ENCODE measurements at places on chromosomes 13 and 19.
A peak's percentile ranks its signal among the peaks of the same experiment; 100 is the strongest.

DNA sequence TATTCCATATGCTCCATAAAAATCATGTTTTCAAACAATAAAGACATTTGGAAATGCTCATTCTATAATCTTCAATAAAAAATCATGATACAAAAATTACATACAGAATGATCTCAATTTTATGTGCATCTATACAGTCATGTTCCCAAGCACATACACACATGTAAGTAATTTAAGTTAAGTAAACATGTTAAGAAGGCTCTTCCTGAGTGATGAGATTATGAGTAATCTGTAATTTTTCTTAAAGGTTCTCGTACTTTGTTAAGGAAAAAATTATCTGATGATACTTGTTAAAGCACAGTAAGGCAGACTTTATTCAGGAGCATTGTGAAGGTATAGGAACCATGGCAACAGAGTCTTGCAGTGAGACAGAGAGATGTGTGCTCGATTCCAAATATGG is 30.0 kb upstream of the DLEU7 start:
- no peak for DNase-seq

GRCh38 chr19:19021115-19021514 is 12.2 kb downstream of the SUGP2 start:
- DNase-seq, result no peak

DNA sequence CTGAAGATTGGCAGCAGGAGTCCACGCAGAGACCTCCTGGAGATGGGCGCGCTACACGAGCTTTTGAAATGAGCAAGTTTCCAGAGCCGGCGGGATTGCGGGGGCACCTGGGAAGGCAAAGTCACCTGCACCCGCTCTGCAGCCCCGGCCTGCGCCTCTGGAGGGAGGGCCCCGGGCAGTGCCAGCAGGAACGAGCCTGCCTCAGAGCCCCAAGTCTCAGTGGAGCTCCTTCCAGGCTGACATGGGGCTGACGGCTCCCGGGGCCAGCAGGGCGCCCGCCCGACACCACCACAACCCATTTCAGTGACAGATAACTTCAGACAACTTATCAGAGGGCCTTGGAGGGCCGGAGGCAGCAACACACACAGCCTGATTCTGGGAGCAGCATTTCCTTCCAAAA is 45.0 kb downstream of the RASA3 start:
- no peak for DNase-seq

DNA sequence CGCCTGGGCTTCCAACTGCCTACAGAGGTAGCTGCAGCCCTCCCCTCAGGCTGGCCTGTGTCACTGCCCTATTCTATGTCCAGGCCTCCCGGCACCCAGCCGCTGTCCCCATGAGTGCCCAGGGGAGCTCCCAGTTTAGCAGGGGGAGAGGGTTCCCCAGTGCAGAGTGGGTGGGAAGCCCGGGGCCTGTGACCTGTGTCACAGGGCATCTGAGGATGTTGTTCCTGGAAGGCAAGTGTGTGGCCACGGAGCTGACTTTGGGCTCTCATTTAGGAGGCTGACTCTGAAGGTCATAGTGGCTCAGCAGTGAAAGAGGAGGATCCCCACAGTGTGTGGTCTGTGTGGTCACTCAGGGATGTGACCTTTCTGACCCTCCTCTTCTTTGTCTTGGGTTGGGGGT is 25.1 kb downstream of the PPP1R37 start:
- no peak for DNase-seq

DNA sequence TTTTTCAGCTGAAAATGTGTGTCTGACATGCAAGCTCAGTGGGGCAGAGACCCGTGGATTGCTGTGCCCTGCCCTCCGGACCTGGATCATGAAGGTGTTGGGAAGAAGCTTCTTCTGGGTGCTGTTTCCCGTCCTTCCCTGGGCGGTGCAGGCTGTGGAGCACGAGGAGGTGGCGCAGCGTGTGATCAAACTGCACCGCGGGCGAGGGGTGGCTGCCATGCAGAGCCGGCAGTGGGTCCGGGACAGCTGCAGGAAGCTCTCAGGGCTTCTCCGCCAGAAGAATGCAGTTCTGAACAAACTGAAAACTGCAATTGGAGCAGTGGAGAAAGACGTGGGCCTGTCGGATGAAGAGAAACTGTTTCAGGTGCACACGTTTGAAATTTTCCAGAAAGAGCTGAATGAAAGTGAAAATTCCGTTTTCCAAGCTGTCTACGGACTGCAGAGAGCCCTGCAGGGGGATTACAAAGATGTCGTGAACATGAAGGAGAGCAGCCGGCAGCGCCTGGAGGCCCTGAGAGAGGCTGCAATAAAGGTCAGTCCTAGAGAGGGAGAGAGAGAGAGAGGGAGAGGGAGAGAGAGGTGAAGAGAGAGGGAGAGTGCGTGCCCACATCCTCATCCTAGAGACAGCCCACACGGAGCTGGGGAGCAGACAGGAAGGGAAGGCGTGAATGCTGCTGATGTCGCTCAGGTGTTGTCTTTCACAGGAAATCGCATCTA is 5.1 kb upstream of the DCUN1D2 start:
- DNase-seq, result no peak

DNA sequence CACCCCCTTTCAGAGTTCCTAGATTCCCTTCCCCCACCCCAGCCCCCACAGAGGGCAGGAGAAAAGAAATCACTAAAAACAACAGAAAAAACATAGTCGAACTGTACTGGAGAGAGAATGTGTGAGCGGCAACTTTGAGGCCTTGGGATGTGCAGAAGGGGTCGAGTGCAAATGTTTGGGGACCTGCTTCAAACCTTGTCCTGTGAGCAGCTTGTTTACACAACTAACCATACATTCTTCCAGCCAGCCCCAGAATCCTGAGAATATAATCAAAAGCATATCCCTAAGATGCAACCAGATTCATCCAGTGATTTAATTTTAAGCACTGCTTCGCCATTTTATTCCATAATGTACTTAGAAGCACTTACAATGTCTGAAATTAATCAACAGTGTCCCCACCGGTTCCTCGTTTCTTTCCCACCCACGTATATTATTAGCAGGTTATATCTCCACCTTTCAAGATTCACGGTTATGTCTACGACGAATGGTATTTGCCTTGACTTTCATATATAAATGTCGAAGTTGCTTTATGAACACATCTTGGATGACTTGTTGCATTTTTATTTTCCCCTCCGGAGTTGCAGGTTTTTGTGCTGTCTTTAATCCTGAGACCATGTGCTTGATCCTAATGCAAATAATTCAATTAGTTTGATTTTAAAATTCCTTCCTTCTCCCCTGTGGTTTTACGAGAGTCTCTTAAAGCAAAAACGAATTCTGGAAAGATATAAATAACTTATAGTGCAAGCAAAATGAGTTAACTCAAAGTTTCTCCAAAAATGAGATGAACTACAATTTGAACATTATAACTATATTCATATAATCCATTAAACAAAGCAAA is 107.6 kb downstream of the ZIC5 start:
- DNase-seq, result peak; percentile 90

DNA sequence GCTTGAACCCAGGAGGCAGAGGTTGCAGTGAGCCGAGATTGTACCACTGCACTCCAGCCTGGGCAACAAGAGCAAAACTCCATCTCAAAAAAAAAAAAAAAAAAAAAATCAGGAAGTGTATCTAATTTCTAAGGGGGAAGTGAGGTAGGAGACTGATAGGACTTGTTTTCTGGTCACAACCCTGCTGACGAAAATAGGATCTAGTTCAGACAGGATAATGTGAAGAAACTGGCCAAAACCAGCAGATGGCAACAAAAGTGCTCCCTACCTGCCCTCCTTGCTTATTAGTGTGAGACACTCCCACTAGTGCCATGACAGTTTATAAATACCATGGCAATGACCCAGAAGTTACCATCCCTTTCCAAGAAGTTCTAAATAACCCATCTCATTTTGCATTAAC is 36.0 kb upstream of the KPNA3 start:
- DNase-seq, result no peak

- DNase-seq, result no peak
Measured at GRCh38 chr19:40982594-40983101, 8.4 kb upstream of the CYP2B6 start.

- no peak for DNase-seq
Measured at GRCh38 chr19:32178401-32178800, 167.0 kb upstream of the ZNF507 start.

GRCh38 chr13:99990126-99990977 is 8.8 kb downstream of the ZIC2 start:
- no peak for DNase-seq

DNA sequence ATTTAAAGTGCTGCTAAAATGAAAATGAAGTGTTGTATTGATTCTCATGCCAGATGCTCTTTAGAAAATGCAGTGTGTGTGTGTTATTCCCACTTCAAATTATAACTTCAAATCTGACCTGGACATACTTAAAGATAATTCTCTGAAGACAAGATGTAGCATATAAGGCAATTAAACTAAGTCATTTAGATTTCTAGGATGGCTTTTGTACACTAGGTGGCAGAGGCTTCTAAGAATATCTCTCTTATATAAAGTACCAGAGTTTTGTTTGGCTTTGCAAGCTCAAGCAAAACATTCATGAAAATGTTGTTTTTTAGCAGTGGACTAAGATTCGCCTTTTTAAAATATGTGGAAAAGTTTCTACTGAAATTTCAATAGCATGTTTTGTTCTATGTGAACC is 407.2 kb downstream of the GPC5 start:
- no peak for DNase-seq

DNA sequence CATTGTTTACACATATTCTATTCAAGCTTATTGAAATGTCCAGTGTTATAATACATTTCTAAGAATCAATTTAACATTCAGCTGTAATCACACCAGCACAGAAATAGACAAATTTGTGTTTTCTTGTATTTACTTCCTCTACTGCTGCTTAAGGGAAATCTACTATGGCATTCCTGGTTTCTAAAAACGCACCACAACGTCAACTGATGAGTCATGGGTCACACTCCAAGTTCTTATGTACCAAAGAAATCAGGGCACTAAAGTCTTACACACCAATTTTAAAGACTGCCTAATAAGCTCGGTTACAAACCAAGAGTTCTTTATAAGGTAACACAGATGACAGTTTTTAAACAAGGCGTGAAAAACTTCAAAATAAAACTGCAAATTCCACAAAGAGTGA is 13.2 kb downstream of the LNX2 start:
- no peak for DNase-seq

DNA sequence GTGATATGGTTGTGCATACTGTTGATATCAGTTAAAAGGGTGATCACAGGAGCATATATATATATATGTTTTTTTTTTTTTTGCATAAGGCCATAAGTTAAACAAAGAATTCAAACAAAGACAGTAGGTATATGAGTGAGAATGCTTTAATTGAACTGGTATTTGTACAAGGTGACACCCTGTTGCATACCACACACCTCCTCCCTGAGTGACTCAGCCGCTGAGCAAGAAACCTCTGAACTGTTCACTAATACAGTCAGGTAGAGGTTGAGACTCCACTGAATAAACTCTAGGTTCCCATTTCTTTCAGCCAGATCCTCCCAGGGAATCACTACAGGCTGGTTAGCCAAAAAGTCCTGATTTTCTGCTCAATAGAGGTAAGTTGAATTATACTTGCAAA is at the start of gene SCEL:
Gene SCEL (plus strand): TSS at position 259 of the 400 bp plus-strand sequence. CDS start 20,170 bp downstream, outside the sequence.
- DNase-seq, result no peak

GRCh38 chr13:37134411-37135041 is 29.1 kb upstream of the CSNK1A1L start:
- DNase-seq, result peak; percentile 6

GRCh38 chr13:55190996-55191395 is 1949.7 kb upstream of the PRR20A start:
- no peak for DNase-seq

DNA sequence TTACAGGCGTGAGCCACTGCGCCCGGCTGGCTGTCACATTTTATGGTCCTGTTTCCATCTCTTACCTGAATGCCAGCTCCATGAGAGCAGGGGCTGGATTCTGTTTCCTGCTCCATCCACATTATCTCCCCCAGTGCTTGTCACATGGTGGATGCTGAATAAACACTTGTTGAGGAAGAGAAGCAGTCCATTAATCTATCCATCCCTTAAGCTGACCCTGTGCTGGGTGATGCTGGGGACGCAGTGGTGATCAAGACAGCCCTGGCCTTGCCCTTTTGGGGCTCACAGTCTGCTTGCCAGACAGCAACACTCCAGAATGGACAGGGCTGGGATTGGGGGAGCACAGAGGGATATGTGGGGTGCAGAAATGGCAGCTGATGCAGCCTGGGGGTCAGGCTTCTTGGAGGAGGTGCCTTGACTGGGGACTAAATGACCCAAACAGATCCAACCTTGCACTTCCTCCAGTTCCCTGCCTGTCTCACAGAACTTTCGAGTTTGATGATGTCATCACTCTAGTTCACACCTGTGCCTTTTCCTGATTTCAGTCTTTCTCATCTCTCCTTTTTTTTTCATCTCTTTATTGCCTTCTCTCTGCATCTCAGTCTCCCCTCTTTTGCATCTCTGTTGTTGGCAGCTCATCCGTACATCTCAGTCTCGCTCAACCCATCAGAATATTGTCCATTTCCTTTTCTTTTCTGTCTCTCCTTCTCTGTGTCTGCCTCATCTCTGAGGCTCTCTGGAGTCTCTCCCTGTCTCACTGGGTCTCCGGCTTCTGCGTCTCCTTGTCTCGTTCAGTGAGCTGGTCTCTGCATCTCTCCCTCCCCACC is 4.6 kb downstream of the IRF2BP1 start:
- DNase-seq, result no peak

DNA sequence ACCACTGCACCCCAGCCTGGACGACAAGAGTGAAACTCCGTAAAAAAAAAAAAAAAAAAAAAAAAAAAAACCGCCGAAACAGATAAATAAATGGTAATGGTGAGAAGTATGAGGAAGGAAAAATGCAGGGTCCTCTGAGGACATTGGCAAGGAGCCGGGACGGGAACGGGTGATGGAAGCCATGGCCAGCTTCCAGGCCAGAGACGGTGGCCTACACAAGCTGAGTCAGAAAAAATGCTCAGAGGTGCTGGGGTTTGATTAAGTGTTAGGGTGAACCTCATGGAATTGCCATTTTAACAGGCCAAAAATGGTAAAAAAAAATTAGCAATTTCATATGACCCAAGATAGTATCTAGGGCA is 866 bp upstream of the ZSWIM4 start:
- no peak for DNase-seq

- no peak for DNase-seq
Measured at GRCh38 chr13:94414708-94415107, 64.8 kb downstream of the DCT start.

DNA sequence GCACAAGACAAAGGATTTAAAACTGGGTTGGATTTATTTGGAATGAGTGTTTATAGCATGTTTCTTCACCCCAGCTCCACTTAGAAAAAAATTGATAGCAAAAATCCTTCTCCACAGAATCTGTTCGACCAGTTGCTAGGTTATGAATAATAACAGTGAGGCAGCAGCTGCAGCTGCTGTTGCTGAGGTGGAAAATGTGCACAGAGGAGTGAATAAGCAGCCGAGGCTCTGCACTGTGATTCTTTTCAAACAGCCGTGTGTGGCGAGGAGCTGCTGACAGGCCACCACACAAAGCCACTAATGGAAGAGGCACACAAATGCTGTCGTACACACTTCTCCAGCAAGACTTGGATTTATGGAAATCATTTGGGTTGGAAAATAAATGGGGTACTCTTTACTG is 6.4 kb upstream of the RASL11A start:
- DNase-seq, result no peak

DNA sequence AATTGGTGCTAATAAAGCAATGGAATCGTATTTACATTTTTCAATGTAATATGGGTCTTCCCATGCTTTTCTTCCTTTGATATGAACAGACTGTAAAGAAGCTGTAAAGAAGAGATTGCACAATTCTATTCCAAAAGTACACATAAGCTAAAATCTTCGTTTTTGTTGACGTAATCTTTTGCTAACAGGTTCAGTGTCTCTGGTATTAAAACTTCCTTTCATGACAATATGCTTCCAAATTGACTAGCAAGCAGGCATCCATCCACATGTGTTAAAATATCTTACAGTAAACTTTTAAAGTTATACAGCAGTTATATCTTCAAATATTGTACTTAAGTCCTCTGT is 19.3 kb upstream of the SGCG start:
- no peak for DNase-seq

Measured in SK-N-MC (cell line).